ENCODE measurements at places on chromosomes 12 and 14.
A peak's percentile ranks its signal among the peaks of the same experiment; 100 is the strongest.

- DNase-seq = no peak
Observed at GRCh38 chr12:113512568-113512967, 40.9 kb upstream of the LHX5 start.

DNA sequence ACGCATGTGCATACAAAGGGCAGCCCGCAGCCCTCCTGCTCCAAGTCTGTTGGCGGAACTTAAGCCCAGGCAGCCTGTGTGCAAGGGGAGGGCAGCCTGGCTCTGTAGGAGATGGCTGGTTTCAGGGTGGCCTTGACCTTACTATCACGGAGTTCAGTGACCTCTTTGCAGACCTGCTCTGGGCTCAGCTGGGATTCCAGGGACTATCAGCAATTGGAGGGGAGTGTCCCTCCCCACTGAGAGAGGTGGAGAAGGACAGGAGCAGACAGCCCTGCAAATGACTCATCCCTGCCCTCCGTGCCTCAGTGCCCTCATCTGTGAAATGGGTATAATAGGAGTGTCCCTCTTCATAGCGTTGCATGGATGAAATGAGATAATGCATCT lies 66.2 kb upstream of the DLK1 start:
- DNase-seq = no peak

DNA sequence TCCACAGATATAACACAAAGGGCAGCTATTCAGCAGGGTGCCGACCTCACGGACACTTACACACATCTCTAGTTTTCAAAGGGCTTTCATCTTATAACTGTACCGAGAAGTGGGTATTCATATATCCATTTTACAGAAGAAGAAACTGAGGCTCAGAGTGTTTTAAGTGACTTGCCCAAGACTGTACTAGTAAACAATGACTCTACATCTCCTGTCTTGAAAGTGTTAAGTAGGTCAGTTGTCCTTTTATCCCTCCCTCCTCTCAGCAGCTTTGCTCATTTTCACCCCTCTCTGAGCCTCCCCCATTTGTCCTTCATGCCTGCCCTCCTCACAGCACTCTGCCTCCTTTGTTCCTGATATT lies 13.8 kb downstream of the CFAP251 start:
- DNase-seq = no peak

DNA sequence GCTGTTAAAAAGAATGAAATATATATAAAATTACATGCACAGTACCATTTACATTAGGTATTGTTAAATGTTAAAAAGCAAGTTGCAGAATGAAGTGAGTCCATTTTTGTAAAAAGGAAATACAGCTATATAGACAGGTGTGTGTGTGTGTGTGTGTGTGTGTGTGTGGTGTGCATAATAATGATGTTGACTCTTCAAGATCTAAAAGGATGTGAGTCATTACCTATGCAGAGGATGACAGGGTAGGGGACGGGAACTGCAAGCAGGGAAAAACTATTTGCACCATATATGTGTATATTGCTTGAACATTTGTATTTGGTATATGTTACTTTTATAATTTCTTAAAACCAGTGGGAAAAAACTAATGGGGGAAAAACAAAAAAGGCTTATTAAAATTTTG lies 3.1 kb downstream of the C14orf39 start:
- DNase-seq = no peak

DNA sequence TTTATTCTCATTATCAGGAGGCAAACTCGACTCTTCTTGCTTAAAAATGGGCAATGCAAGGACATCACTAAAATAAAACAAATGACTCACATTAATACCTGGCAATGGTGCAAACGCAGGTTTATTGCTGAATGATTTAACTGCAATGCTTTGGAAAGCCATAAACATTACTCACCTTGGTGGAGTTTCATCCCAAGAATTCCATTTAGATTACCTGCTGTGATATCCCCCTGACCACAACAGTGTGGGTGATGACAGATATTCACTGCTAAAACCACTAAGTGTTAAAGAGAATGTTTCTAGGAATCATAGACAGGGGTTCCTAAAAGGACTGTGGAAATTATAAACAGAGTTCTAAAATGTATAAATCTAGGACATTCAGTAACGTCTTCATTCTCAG lies 35.3 kb upstream of the CSRNP2 start:
- DNase-seq = no peak

DNA sequence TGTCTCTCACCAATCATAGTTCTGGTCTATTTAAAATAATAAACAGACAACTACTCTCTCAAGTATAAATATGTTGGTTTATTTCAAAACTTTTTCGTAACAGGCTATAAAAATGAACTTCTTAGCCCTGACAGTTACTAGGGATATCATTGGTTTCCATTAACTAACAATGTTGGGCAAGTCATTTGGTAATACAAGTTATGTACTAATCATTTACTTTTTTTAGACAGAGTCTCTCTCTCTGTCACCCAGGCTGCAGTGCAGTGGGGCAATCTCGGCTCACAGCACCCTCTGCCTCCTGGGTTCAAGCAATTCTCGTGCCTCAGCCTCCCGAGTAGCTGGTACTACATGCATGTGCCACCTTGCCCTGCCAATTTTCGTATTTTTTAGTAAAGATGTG lies 14.6 kb upstream of the KANSL2 start:
- no peak for DNase-seq

- DNase-seq = peak; percentile 76
Observed at GRCh38 chr12:5965950-5966383, 20.9 kb upstream of the ANO2 start.

GRCh38 chr14:45426685-45427282 lies 173.8 kb upstream of the MIS18BP1 start:
- peak; percentile 73 for DNase-seq

GRCh38 chr14:64970776-64971477 lies 1.2 kb downstream of the RAB15 start:
- no peak for DNase-seq

- no peak for DNase-seq
Observed at GRCh38 chr14:68580671-68581070, 212.2 kb downstream of the ZFP36L1 start.

- DNase-seq = no peak
Observed at GRCh38 chr12:122032580-122032979, 10.9 kb downstream of the BCL7A start.

- DNase-seq = peak; percentile 50
Observed at GRCh38 chr14:35287431-35288013, 4.7 kb upstream of the PSMA6 start.

DNA sequence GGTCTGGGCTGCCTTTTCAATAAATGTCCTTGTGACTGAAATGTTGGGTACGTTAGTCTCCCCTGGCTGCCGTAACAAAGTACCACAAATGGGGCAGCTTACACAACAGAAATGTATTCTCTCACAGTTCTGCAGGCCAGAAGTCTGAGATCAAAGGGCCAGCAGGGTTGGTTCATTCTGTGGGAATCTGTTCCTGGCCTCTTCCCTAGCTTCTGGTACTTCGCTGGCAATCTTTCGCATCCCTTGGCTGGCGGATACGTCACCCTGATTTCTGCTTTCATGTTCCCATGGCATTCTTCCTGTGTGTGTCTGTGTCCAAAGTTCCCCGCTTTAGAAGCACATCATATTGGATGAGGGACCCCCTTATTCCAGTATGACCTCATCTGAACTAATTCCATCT lies 95.8 kb upstream of the NCOR2 start:
- DNase-seq = no peak

- no peak for DNase-seq
Observed at GRCh38 chr12:30652034-30652696, 43.5 kb downstream of the IPO8 start.

DNA sequence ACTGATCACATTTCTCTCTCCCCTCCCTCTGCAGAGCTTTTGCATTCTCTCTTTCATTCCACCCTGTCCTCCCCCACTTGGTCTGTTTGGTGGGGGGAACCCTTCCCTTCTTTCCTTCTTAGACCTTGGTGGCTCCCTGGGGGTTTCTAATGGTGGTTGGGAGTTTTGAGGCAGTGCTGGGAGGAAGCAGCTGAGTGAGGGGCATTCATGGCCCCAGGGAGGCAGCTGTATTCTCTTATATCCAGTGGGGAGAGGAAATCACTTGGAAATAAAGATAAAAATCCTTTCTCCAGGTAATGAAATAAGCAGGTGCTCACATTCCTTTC lies 13.3 kb downstream of the NGDN start:
- no peak for DNase-seq

DNA sequence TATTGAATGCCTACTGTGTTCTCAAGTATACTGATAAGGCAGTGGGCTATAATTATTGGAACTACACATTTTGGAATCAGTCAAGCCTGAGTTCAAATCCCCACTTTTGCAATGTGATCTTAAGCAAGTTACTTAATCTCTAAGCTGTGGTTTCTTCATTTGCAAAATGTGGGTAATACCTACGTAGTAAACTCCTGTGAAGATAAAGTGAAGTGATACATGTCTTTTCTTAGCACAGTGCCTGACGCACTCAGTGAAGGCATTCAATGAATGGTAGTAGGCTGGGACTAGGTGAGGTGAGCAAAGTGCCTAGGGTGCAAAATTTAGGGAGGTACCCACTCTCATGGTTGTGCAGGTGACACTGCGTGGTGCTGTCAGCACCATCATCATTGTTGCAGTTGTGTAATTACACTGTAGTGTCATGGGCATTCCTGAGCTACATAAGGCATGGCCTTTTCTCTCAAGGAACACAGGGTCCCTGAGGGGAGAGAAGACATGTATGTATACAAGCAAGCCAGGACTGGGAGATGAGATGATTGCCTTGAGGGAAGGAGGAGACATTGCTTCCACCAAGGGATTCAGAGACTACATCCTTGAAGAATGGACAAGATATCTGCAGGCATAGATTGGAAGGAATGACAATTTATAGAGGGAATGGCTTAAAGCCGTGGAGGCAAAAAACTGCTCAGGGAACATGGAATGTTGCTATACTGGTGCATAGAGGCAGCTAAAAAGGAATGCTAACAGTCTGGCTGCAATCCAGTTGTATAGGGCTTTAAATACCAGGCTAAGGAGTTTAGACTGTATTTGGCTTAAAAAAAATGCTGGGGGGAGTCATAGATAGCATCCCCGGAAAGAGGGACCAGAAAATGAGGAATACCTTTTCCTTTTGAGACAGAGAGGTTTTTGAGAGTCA lies 129.2 kb upstream of the ARHGAP5 start:
- no peak for DNase-seq

DNA sequence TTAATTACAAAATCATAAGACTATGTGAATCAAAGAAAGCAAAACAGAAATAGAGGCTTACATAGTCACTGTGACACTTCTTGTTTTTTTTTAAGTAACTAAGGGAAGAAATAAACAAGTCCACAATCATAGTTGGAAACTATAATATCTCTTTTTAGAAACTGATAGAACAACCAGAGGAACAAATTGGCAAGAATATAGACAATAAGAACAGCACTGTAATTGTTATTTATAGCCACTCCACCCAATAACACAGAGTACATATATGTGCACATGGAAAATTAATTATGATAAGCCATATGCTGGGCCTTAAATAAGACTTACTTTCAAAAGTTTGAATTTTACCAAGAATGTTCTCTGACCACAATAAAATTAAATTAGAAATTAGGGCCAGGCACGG lies 101.1 kb downstream of the PLEKHG7 start:
- no peak for DNase-seq

DNA sequence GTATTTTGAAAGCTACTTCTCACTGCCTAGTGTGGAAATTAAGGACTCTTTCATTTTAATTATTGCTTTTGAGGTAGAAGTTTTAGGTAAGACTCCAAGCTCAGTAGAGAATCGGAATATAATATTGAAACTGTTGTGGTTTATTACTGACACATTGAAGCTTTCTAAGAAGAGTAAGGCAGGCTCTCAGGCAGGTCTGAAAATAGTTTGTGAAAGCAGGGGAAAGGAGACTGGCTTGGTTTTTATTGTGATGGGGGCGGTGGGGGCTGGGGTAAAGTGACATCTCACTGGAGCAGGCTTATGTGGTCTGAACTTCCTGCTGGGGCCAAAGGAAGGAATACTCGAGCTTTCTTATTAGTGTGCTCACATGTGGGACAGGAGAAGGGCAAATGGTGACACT lies 79.5 kb downstream of the OTOGL start:
- no peak for DNase-seq

DNA sequence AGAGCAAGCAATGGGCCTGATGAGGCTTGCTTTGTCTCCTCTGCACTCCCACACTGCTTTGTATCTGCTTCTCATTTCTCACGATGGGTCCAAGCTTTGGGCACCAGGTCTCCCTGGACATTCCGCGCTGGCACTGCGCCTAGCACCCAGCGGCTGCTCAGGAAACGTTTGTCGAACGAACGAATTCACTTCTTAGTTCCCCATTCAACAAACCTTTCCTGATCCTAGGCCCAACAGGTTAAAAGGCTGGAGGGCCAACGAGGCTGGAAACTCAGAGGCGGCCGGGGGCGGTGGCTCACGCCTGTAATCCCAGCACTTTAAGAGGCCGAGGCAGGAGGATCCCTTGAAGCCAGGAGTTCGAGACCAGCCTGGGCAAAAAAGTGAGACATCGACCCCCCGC lies 1.0 kb upstream of the GLRX5 start:
- no peak for DNase-seq

DNA sequence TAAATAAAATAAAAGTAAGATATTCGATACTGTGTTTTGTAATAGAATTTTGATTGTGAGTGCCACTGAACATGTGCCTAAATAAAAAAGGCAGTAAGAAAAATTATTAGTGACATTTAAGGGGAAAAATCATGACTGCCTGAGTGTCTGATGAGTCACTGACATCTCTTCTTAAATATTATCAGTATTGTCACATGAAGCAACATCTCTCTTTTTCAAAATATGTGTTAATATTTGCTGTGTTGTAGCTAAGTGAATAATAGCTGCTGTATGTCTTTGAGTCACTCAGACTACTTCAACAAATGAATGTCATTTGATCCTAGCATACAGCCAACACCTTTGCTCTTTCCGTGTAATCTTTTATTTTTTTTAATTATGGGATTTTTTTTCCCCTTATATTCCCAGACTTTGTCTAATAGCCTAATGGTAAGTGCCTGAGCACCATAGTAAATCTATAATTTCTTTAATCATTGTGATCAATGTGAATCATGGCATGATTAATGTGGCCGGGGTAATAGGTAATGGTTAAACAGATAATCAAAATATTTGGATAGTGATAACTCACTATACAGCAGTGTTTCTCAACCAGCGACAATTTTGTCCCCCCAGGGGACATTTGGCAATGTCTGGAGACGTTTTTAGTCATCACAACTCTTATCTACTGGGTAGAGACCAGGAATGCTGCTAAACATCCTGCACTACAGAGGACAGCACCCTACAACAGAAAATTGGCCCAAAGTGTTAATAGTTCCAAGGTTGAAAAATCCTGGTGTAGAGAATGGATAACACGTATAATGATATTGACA lies 11.7 kb upstream of the OTX2 start:
- DNase-seq = no peak

GRCh38 chr14:88002421-88003075 lies 2.4 kb upstream of the GPR65 start:
- peak; percentile 72 for DNase-seq

GRCh38 chr12:17370621-17371020 lies 719.4 kb downstream of the RERGL start:
- no peak for DNase-seq

GRCh38 chr14:60863249-60863648 lies 117.6 kb downstream of the TRMT5 start:
- DNase-seq = no peak

DNA sequence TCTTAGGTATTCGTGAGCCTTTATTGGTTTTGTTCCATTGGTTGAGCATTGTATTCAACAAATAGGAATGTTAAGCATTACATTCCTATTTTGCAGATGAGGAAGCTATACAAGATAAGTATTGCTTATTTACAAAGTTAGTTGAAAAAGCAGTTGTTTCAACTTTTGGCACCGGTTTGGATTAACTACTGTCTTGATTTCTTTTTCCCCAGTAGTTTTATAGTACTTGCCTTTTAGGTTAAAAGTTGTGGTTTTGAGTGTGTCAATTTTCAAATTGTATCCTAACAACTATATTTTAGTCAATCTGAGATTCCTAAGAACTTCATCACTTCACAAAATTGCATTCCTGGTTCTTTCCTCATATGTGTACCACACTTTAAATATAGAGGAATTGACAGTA lies 23.8 kb upstream of the MBIP start:
- DNase-seq = no peak
